Aortic smooth muscle cell (primary cell): ENCODE measurements at places on chromosomes 4 and X. TPM values are rescaled to one million over a fixed set of nuclear protein-coding genes. Genes with fewer than 3 reads are reported as not detected.

PCSK1N gene
- not detected in 2 replicates for total RNA-seq

SLIT2 gene
- total RNA-seq: 17.0 and 17.3 TPM in 2 replicates

BGN gene
- 56.3 and 168 TPM in 2 replicates for total RNA-seq

ADGRG4 gene
- total RNA-seq: not detected in 2 replicates

PRSS48 gene
- total RNA-seq: not detected in 2 replicates

CFAP47 gene
- 0.19 TPM in 1 of 2 replicates, not detected in the other for total RNA-seq

NRK gene
- 0.13 and 1.2 TPM in 2 replicates for total RNA-seq

AMTN gene
- total RNA-seq: 0.12 TPM in 1 of 2 replicates, not detected in the other
